ENCODE measurements at places on chromosomes 3 and 15.
A peak's percentile ranks its signal among the peaks of the same experiment; 100 is the strongest.

DNA sequence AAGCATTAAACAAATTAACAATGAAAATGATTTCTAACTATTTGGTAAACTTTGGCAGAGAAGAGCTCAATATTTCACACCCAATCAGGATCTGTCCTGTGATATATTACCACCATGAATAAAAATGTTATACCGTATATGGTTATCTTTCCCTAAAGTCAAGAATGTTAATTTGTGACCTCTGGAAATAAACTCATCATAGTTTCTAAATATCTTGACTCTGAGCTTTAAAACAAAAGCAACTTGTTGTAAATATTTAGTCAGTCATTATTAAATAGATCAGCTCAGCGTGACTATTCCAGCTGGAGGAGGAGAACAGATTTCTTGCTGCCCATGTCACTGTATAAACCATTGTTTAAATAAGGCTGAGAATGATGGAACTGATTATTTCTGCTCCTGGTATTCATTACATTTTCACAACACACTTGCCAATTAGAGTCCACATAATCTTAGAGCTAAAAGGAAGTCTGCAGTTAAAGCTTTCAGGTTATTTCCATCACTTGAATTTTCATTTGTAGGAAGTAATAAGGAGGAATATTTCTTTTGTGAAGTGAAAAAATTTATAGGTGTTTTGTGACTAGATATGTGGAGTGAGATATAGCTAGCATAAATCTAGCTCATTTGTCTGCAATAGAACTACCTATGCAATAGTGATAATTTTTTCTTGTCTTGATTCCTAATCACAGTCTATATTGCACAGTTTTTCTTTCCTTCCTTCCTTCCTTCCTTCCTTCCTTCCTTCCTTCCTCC is 106.5 kb upstream of the P2RY1 start:
- DNase-seq, result no peak

DNA sequence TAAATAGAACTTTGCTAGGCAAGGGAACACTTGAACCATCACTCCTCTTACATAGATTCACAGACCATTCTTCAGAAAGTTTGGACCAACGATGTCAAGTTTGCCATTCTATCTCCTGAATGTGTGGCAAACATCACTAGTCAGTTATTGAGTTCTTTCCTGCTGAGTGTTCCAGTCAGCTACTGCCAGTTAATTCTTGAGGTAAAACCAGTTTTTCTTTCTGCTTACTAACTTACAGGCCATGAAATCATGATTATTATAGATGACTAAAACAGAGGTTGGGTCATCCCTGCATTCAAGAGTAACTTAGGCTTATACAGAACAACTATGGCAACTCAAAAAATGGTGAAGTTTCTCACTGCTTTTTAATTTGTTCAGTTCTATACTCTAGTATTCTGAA is 88.2 kb downstream of the AP4E1 start:
- DNase-seq, result no peak

DNA sequence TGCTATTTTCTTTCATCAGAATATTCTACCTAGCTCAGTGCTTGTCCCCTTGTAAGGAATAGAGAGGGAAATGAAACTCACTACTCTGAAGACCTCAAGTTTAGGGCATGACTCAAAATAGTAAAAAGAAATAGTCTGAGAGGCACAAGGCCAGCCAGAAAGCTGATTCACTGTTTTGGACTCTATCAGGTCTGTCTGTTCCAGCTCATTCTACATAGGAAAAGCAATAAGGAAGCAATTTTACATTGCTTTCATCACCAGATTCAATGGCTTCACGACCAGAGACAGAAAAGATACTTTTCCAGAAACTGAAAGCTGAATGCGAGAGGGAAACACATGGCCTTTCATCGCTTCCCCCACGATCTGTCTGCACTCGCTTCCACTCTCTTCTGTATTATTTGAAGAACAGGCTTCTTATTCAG is 276.0 kb downstream of the GBE1 start:
- no peak for DNase-seq

DNA sequence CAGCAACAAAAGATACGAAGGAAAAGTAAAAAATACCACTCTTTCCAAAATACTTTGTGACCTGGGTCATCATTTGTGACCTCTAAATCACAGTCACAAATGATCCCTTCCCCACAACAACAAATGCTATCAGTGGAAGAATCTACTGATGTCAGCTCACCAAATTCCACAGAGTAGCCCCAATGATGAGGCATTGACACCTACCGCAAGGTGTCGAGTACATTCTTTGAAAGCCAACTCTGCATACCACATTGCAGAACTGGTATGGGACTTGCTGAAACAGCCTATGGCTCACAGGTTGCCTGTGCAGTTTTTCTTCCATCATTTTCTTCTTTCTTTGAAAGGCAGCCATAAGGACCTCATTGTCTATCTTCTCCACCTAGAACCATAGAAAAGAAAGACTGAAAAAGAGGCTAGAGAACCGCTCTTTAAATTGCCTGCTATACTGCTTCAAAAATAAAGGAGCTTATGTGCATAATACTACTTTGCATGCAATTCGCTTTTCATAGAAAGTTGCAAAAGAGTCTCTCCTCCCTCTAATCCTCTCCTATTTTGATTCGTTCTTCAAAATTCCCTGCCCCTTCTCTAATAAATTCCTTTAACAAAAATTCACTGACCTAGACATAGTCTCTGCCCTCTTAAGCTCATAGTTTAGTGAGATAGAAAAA is 21.4 kb upstream of the KPNA1 start:
- DNase-seq, result no peak

DNA sequence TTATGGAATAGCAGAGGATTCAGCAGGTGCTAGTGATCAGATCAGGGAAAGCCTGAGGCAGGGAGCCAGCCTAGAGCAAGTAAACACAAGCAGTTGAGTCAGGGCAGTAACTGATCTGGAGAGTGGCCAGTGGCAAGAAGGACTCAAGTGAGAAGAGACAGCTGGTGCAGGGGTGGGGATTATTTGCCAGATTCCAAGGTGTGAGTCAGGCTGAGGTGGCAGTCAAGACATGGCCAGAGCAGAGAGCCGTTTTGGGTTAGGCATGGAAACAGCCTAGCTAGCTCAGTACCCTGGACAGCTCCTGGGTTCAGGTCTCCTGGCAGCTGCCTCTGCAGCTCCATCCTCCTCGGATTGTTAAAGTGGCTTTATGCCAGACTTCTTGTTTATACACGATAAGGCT is 281.9 kb upstream of the ONECUT1 start:
- DNase-seq, result peak; percentile 53

- DNase-seq, result no peak
These were observed 169.9 kb downstream of the DIPK2A start for GRCh38 chr3:144141496-144141895.

DNA sequence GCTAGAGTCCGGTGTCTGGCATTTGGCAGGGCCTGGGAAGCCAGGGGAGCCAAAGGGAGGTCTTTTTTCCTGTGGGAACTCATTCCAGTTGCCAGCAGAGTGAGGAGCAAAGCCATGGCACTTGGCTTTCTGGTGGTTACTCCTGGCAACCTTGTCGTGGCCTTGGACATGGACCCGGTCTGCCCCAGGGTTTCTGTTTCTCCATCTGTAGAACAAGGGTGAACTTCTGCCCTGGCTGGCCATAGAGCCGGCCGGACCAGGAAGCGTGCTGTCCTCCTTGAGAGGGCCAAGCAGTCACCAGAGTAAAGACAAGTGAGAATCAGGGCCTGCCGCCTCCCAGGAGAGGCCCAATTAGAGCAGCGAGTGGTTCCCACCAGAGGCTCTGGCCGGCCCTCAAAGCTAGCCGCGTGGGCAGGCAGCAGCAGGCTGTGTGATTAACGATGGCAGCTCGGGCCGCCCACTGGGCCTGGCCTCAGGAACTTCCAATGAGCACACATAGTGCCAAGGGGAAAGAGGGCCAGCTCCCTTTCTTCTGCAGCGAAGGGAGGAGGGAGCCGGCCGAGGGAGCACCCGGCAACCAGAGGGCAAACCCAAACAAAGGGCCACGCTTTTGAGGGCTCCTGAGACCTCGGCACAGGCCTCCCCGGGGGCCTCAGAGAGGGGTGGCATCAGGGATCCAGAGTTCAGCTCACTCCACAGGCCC is 29.1 kb upstream of the ELP6 start:
- DNase-seq, result no peak

- no peak for DNase-seq
These were observed 26.2 kb downstream of the PCSK6 start for GRCh38 chr15:101463270-101463669.

GRCh38 chr3:69761896-69762767 is 22.9 kb downstream of the MITF start:
- DNase-seq, result no peak

DNA sequence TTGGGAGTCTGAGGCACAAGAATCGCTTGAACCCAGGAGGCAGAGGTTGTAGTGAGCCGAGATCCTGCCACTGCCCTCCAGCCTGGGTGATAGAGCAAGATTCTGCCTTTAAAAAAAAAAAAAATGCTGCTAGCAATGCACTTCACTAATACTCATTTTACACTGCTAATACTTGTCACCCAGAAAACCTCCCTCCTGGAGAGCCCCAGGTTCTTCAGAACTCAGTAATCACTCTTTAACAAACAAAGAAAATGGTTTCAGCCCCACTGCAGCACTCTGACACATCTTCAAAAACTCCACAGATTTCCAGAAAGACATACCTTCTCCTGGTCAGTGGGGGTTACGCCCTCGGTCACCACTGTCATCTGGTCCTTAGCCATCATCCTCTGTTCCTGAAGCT is 366.7 kb downstream of the SHQ1 start:
- DNase-seq, result no peak

DNA sequence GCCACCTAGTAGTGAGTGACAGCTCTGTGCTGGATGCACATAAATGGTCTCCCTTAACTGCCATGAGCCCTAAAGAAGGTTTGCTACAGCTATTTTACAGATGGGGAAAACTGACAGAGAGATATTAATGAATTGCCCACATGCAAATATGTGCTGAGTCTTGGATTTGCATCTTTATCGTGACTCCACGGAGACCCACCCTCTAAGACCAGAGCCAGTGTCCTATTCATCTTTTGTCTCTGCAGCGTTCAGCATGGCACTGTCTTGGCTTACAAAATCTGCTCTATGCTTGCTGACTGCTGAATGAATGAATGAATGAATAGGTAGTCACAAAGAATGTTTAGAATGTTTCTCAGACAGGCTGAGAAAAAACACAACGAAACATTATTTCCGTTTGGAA is 48.3 kb downstream of the BTD start:
- no peak for DNase-seq

GRCh38 chr15:70726753-70727152 is 36.6 kb downstream of the UACA start:
- DNase-seq, result no peak

- DNase-seq, result no peak
These were observed 22.0 kb downstream of the SMAD6 start for GRCh38 chr15:66723826-66724731.

DNA sequence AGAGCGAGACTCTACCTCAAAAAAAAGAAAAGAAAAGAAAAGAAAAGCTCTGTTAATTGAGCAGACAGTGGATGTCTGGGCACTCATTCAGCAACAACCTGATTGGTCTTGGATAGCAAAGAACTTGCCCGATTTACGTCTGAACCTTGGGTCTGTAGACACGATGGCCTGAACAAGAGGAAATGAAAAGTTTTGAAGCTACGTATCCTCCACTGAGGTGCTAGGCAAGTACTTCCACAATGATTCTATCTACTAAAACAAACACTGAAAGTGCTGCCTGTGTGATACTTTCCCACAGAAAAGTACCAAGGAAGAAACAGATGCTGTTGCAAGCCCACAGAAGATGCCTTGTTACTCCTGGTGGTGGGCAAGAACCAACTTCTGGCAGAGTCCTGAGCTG is 21.8 kb upstream of the MUSTN1 start:
- DNase-seq, result no peak

GRCh38 chr15:63114465-63114864 is 7.2 kb upstream of the LACTB start:
- DNase-seq, result no peak

- no peak for DNase-seq
These were observed 92.3 kb upstream of the ROPN1 start for GRCh38 chr3:124084022-124084881.

- DNase-seq, result no peak
These were observed 13.7 kb downstream of the FOXB1 start for GRCh38 chr15:60017538-60018520.

DNA sequence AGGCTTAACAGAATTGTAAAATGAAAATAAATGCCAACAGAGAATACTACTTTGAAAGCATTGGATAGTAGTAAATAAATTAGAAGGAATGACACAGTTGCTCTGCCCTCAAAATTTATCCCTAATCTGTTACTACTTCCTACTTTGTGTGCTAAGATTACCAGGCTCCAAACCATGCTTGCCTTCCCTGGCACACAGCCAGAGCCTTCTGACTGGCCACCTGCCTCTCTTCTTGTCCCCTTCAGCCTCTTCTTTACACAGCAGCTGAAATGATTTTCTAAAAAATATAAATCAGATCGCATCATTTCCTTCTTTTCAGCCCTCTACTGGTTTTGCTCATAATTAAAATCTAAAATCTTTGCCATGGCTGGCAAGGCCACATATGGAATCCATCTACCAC is 334.1 kb downstream of the FHIT start:
- no peak for DNase-seq

DNA sequence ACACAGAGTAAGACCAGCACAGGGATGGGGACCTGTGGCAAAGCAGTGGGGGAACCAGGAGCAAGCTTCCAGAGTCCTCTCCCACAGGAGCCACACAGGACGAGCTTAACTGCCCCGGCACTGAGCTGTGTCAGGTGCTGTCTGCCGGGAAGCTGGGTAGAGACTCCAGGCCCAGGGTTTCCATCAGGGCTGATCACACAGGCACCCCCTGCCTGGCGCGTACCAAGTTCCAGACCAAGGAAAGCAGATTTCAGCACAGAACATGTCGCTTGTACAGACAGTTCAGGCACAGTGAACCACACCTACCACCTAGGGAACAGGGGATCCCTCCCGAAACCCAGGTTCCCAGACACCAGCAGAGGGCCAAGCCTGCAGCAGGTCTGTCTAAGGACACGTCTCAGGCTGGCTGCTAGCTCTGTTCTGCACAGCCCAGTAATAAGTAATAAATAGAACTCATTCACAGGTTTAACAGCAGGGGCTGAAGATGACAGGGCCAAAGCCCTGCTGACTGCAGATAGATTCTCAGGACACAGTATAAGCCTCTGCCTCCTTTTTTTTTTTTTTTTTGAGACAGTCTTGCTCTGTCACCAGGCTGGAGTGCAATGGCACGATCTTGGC is 30.2 kb upstream of the OCA2 start:
- DNase-seq, result no peak

GRCh38 chr3:173591401-173591800 is 193.9 kb downstream of the NLGN1 start:
- no peak for DNase-seq

GRCh38 chr3:50267280-50267913 is 1.6 kb upstream of the SEMA3B start:
- no peak for DNase-seq

- DNase-seq, result peak; percentile 83
These were observed 2.2 kb downstream of the RBP1 start for GRCh38 chr3:139537361-139537760.

GRCh38 chr3:12661926-12662592 is 1.9 kb downstream of the RAF1 start:
- DNase-seq, result no peak
